ENCODE measurements at places on chromosomes 16 and 17.
A peak's percentile ranks its signal among the peaks of the same experiment; 100 is the strongest.

GRCh38 chr16:62652441-62653120 lies 616.3 kb upstream of the CDH8 start:
- no peak for DNase-seq

DNA sequence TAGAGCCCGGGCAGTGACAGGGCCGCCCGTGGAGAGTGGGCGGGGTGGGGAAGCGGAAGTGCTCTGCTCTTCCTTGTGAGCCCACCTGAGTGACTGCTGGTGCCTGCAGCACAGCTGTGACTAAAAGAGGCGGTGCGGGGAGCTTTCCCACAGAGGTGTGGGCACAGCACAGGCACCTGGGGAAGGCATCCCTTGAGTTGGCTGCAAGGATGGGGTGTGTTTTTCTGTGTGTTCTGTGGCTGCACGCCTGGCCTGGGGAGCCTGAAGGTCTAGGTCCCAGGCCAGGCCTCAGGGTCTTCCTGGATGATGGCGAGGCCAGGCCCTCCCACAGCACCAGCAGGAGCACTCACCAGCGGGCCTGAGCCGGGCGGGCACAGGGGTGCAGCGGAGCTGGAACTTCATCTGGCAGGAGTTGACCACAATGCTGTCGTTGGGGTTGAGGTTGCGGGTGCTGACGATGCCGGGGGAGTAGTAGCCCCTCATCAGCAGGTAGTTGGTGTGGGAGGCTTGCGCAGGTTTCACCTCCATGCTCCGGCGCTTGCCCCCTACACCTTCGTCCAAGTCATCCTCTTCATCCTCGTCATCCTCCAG lies 67.1 kb downstream of the IL21R start:
- no peak for DNase-seq

- DNase-seq = peak; percentile 44
Observed at GRCh38 chr17:37848690-37849616, 75.3 kb upstream of the TBC1D3K start.

- DNase-seq = peak; percentile 71
Observed at GRCh38 chr16:30535777-30536190, 1.1 kb upstream of the ZNF747 start.

DNA sequence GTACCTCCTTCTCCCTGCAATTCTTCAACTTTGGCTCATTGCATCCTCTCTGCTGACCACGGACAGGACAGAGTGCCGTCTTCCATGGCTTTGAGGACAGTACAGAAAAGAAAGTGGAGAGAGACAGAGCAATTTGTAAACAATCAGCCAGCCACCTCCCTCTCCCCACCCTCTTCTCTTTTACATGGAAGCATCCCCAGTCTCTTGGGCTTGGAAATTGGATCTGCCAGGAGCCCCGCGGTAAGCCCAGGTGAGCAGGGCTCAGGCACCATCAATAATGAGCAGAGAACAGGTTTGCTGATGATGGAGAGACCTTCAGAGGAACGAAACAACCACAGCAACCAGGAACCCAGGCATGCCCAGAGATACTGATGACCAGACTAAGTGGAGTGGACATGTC lies 194.9 kb upstream of the TNRC6C start:
- DNase-seq = no peak

GRCh38 chr16:76343769-76344168 lies 66.6 kb downstream of the CNTNAP4 start:
- no peak for DNase-seq

- no peak for DNase-seq
Observed at GRCh38 chr17:48486557-48486956, 44.3 kb downstream of the HOXB1 start.

DNA sequence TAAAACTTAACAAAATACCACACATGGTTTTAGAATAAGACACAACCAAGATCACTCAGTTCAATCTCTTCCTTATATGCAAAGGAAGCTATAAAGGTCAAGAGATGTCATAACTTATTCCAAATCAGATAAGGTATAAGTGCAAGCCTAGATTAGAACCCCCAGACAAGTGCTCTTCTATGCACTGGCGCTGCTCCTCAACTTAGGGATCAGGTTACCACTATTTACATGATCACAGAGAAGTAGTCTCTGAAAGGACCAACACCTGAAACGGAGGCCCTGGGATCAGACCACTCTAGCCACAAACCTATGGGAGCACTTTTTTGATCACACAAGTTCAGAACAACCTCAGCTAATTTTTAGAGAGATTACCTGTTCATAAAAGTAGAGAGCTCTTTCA lies 16.6 kb downstream of the COPS3 start:
- no peak for DNase-seq

DNA sequence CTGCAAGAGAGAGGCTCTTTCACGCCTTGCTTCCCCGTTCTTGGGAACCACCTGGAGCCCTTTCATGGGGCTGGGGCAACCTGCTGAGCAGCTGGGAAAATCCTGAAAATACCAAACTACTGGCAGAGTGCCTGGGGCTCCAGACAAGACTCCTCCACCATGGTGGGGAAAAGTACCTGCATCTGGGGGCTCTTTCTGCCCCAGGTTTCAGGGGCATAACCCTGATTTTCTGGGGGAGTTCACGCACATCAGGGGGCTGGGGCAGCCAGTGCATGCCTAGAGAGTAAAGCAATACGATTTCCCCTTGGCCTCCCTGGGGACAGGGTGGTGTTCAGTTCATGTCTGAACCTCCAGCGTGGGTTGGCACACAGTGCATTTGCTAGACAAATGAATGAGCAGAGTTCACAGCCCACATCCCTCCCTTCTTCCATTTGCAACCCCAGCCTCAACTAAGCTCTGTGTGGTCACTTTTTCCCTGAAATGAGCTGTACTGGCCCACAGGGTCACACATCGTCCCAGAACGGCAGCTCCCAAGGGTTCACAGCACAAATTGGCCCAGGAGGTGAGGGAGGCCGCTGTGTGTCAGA lies 5.2 kb upstream of the CDC42EP4 start:
- no peak for DNase-seq

- peak; percentile 51 for DNase-seq
Observed at GRCh38 chr16:27230562-27231001, 27.3 kb downstream of the KDM8 start.

- DNase-seq = no peak
Observed at GRCh38 chr17:3792481-3792880, 8.5 kb downstream of the ITGAE start.

DNA sequence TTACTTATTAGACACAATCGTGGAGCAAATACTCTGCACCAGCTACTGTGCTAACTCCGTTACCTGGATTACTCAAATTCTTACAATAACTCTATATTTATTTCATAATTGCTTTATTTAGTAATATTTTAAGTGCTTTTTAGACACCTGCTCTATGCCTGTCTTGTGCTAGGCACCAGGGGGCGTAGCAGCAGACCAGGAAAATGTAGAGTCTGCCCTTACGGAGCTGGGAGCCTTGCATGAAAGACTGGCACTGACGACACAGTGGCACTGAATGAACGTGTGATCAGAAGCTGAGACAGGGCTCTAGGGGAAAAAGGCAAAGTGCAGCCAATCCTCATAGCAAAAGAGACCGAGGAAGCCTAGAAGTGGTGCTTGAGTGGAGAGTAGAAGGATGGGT lies 486.5 kb downstream of the CDH13 start:
- peak; percentile 58 for DNase-seq

- DNase-seq = no peak
Observed at GRCh38 chr16:66616592-66616991, 12.1 kb downstream of the CMTM3 start.

- DNase-seq = no peak
Observed at GRCh38 chr17:60610473-60610872, 10.5 kb downstream of the PPM1D start.

- peak; percentile 68 for DNase-seq
Observed at GRCh38 chr17:78873519-78874340, 29.3 kb downstream of the CEP295NL start.

- no peak for DNase-seq
Observed at GRCh38 chr16:67726106-67727034, 7.3 kb upstream of the GFOD2 start.

GRCh38 chr16:79263425-79263824 lies 337.1 kb downstream of the MAF start:
- DNase-seq = no peak

DNA sequence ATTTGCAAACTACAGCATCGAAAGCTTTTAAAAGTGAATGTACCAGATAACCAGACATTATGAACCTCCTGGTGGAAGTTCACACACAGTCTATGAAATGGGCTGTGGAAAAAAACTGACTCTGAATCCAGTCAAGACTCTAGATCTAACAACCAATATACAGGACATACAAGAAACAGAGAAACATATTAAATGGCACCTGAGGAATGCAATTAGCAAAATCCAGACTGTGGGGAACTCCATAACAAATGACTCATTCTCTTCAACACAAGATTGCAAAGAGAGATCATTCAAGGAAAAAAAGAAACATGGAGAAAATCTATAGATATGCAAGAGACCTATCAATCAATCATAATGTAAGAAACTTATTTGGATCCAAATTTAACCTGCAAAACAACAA lies 119.0 kb downstream of the MYO1D start:
- no peak for DNase-seq

GRCh38 chr17:76578376-76578775 lies 7.3 kb downstream of the ST6GALNAC2 start:
- no peak for DNase-seq

DNA sequence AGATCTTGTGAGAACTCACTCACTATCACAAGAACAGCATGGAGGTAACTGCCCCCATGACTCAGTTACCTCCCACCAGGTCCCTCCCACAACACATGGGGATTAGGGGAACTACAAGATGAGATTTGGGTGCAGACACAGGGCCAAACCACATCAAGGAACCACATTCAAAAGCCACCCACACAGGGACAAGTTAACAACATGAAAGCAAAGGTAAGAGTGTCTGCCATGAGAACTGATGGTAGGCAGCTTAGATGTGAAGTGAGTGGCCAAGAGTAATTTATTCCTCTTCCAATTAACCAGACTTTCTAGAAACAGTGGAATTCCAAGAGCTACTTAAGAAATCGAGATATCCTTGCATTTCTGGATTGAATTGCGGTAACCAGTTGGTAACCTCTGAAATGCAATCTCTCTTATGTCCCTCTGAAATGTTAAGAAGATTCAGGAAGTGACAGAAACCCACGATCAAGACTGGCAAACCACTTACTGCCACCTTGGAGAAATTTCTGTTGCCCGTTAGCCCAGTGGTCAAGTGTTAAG lies 167.4 kb upstream of the CACNG5 start:
- DNase-seq = peak; percentile 60

DNA sequence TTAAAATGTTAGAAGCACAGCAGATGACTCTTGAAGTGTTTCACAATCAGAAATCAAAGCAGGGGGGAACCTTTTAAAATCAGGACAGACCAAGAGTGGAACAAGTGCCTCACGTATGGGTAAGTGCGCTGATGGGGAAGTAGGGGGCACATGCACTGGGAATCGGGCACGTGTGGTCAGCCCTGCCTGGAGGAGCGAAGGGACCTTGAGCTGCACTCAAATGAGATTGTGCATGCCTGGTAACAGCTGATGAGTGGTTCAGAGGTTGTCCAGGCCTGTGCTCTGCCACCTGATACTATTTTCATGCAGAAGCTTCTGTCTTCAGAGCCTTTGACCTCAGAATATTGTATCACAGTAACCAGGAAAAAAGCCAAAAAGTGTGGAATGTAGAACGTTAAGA lies 13.7 kb upstream of the XYLT2 start:
- DNase-seq = no peak

DNA sequence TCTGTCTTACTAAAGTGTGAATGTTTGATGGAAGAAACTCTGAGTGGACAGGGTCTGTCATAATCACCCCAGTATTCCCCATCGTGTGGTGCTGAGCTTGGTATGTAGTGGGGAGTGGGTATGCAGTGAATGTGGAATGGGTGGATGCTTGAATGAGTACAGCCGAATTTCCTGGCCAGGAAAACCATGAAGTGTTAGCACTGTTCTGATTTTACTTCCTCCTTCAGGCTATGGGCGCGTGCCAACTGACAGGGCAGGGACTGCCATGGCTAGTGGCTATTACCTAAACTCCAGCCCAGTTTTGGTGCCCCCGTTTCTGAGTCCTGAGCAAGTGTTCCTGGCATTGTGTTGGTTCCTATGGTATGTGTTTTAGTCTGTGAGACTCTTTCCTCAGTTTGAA lies 48.6 kb downstream of the PRKCA start:
- no peak for DNase-seq

GRCh38 chr17:3771140-3771539 lies 29.8 kb downstream of the ITGAE start:
- peak; percentile 53 for DNase-seq

DNA sequence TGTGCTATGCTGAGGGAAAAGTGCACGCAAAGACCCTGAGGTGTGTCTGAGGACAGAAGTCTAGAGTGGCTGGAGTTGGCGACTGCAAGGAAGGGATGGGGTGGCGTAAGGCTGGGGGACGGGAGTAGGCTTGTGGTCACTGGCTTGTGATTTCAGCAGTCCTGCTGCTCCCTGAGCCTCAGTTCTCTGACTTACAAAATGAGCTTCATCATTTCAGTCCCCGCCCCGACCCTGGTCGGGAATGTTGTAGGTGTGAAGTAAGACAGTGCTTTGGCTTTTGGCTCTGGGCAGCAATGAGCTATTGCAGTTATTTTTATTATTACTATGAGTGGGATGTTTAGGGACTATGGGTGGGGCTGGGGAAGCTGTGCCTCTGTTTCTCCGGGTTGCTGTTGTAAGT lies 8.6 kb downstream of the ADGRG1 start:
- DNase-seq = no peak

GRCh38 chr17:42399121-42399520 lies 10.9 kb upstream of the STAT3 start:
- no peak for DNase-seq

DNA sequence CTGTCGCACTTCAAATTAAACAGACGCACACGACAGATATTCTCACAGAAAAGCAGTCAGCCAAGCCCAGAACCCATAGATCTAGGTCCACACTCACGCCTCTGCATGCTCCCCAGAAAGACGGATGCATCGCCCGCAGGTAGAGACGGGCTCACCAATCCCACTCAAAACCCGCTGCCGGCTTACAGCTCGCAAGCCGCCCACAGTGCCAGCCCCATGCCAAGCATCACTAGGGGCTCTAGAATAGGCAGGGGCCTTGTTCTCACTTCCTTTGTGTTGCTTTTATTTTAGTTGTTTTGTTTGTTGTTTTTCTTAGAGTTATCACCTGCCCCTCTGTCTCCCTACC lies 336 bp upstream of the BMERB1 start:
- DNase-seq = no peak
